ENCODE measurements at places on chromosomes 5 and 9.

DNA sequence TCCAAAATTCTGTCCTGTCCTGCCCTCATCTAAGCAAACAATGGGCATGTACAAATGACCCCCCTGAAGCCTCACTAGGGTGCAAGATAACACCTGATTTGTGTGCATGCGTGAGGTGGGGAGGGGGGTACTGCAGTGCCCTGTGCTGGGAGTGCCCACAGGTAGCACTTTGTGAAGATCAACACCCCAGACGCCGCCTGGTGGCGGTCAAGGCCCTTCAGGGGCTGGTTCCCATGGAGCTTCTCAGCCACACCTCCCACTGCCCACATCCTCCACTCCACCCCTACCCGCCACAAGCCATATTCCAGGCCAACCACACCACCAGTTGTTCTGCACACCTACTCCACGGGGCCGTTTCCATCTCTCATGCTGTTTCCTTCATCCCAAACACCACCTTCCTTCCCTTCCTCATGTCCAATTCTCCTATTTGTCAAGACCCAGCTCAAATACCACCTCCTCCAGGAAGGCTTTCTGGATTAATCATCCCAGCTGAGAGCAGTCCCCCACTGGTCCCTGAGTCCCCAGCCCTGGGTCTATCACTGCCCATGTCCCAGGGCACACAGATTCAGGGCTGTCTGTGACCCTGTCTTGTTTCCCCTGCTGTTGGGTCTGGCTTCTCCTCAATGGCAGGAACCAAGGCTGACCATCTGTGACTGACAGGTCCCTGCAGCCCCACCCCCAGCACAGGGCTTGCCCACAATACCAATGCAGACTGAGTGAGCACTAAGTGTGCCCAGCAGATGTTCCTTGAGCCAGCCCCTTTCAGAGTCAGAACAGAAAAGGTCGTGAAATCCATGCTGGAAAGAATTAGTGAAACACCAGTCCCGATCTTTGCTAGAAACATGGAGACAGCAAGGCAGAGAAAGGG is 178.4 kb downstream of the PAX5 start:
- DNase-seq = peak; percentile 5

GRCh38 chr5:57436586-57436985 is 46.0 kb downstream of the ACTBL2 start:
- DNase-seq = no peak

DNA sequence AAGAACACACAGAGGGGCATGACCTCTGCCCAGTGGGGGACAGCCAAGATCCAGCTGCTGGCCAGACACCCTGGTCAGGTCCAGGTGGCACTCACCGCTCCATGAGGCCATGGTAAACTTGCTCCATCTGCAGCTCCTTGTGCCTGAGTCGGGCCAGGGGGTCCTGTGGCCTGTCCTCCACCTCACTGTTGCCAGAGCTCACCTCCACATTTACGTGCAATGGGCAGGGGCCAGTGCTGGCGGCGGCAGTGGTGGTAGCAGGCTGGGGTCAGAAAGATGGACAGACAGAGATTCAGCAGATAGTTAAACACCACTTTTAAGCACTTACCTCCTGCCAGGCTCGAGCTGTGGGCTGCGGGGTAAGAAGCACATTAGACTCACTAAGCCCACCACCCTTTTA is 28.0 kb downstream of the AKNA start:
- DNase-seq = no peak

DNA sequence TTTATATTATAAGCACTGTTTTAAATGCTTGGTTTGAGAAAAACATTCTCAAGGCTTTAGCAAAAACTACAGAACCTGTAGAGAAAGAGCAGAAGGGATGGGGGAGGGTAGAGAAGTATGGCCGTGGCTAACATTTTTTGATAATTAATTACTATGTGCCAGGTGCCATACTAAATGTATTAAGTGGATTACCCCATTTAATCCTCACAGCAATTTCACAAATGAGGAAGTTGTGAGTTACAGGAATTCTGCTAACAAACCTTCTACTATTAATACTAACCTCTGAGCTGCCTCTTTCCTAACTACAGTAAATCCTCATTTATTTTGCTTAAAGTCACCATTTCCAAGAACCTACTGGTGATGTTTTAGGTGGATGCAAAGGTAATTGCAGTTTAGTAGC is 157.9 kb downstream of the RNF180 start:
- no peak for DNase-seq

DNA sequence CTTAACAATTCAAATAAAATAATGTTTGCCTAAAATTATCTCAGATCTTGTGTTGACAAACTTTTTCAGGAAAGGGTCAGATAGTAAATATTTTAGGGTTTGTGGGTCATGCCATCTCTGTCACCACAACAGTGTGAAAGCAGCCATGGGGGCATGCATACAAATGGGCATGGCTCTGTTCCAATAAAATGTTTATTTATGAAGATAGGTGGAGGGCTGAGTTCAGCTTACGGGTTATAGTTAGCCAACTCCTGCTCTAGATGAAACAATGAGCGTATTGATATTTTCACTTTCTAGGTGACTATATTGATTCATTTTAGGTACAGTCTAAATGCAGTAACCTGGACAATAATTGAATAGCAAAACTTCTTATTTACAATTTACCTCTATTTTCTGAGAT is 533.8 kb upstream of the CLINT1 start:
- no peak for DNase-seq
